ENCODE measurements at places on chromosomes 2 and 18.

DNA sequence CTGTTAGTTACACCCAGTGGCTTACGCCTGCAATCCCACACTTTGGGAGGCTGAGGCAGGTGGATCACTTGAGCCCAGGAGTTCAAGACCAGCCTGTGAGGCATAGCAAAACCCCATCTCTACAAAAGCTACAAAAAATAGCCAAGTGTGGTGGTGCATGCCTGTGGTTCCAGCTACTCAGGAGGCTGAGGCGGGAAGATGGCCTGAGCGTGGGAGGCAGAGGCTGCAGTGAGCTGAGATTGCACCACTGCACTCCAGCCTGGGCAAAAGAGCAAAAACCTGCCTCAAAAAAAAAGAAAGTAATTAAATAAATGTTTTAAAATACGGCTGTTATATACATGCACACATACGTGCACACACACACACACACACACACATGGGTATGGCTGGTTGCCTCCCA, 194.8 kb downstream of the HDAC4 start:
- DNase-seq = no peak

DNA sequence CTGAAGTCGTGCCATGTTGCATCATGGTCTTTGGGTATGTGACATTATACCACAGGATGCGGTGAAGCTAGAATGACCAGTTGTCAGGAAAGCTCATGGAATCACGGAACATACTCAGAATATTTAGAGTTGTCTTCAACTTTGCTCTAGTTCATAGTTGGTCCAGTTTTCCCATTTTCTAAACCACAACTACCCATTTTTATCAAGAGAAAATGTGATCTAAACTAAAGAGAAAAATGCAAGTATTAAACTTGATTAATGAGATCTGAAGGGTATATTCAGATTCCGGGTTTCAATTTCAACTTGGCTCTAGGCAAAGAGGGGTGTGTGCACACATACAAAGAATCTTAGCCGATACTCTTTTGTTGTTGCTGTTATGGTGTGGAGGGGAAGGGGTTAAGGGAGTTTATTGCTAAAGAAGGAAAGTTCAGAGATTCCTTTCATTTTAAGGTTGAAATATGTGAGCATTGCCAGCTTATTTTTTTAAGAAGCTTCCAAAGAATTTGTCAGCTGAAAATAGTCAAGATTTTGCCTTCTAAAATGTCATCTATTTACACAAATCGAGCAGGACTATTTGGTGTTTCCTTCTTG, 516.6 kb upstream of the ZEB2 start:
- DNase-seq = no peak

GRCh38 chr2:155547571-155547970, 785.0 kb downstream of the NR4A2 start:
- DNase-seq = no peak

DNA sequence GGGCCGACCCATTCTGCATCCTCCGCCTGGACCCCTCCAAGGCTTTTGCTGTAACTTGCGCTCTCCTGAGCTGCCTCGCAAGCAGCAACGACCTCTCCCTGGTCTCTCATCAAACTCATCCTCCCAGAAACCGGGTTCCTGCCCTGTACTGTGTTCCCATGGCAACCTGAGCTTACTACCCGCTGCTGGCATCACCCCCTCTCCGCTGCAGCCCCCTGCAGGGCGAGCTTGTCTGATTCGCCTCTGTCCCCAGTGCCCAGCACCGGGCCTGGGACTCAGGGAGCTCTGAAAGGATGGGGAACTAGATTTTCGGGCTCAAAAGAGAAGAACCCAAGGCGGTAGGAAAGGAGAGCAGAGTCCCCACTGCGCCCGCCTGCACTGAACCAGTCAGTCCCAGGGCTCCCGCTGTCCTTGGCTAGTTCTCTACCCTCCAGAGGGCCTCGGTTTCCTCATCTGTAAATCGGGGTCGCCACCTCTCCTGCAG, 463 bp downstream of the HS1BP3 start:
- DNase-seq = peak; percentile 17

- DNase-seq = no peak
Measured at GRCh38 chr2:227817850-227818674, 4.4 kb downstream of the CCL20 start.

- no peak for DNase-seq
Measured at GRCh38 chr2:211416373-211416772, 860.0 kb downstream of the CPS1 start.

GRCh38 chr2:233203060-233203459, 48.4 kb upstream of the ATG16L1 start:
- no peak for DNase-seq

- DNase-seq = no peak
Measured at GRCh38 chr2:189819297-189819704, 35.1 kb downstream of the PMS1 start.

GRCh38 chr18:75433098-75433497, 5.6 kb upstream of the SMIM21 start:
- no peak for DNase-seq

- DNase-seq = no peak
Measured at GRCh38 chr2:134839649-134840048, 1.2 kb downstream of the ACMSD start.

DNA sequence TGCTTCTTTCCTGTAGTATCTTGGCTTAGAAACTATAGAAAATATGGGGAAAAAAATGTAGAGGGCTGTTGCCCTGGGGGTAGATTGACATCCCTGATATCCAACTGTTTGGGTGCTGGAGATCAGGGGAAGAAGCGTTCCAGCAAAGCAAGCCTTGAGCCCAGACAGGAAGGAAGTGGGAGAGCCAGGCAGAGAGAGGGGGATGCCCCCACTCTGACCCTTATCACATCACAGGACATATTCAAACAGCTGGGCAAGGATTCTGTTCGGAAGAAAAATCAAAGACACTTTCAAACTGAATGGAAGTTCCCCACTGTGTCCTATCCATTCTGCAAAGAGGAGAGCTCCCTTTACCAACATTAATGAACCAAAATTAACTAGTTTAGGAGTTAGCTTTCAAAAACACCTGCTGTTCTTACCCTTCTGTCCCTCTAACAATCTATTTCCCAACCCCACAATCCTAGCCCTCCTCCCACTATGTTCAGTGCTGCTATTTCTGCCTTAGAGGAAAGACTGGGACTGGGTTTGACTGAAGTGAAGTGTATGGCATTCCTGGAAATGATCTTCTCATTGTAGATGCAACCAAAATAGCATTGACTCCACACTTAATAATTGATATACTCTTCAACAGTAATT, 16.9 kb upstream of the KCNG3 start:
- no peak for DNase-seq

DNA sequence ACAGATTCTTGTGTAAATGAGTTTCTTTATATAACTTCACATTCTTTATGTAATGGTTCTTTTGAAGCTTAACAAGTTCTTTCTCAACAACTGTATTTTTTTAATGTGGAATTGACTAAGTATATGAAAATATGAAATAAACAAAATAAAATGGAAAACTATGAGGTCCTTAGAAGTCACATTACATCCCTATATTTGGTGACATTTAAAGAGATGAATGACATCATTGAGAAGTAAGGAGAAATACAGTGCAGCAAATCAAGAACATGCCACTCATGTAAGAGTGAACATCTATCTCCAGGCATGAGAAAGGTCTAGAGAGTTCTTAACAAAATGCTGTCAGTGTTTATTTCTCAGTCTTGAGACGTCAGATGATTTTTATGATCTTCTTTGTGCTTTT, 39.0 kb upstream of the AAK1 start:
- DNase-seq = no peak

DNA sequence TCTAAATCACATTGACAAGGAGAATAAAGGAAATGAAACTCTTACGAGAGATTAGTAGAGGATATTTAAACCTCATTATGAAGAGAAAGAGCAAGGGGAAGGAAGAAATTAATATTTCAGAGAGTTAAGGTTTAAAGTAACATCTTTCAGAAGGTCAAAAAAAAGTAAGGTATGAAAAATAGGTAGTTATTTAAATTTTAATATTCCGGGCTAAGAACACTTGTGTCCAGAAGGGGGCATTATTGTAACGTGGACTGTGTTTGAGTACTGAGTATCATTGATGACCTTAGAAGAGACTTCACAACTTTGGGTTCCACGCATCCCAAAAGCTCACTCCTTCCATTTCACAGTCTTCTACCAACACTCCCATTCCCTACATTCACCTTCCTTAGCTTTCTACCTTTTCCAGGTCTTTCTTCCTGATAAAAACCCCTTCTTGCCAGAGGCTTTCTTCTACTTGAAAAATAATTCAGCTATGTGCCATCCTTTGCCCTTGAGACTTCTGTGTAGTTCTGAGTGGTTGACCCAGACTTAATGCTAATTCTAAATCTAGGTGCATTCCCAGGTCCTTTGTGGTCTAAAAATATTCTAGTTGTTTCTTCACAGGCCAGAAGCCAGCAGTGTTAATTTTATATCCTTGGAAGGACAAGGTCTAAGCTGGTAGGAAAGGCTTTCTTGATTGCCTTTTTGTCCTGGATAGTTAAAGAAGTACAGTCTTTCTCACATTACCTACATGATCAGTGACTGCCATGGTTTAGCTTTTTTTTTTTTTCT, 16.5 kb downstream of the DYNC1I2 start:
- DNase-seq = peak; percentile 12

GRCh38 chr2:184444217-184444616, 154.1 kb upstream of the ZNF804A start:
- no peak for DNase-seq

DNA sequence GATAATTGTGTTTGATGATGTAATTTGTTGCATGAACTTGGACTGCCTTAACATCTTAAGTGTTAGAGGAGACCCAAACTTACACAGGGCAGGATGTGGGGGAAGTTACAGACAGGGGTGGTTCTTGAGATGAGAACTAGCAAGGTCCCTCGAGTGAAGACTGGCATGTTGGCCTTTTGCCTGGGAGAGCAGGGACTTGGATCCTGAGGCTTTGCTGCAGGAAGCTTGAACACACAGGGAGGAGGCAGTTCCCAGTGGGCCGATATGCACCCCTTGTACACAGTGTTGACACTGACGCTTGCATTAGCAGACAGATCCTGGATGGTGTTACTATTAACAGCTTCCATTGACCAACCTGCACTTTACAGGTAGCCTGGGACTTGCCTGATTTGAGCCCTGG, 47.5 kb downstream of the CHRNA1 start:
- no peak for DNase-seq

DNA sequence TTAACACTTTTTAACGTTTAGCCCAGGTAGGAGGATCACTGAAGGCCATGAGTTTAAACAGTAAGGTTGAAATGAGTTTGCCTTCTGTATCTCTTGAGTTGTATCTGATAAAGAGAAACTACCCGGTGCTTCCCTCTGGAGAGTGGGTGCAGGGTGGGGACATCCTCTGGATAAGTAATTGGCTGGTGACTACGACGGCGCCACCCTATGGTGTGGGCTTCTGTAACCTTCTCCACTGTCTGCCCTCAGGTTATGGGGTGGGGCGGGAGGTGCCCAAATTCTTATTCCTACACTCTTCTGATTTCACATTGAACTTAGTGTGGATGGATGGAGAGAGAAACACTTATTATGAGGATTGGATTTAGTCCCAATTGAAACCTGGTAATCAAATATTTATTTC, 68.8 kb downstream of the LDLRAD4 start:
- no peak for DNase-seq

DNA sequence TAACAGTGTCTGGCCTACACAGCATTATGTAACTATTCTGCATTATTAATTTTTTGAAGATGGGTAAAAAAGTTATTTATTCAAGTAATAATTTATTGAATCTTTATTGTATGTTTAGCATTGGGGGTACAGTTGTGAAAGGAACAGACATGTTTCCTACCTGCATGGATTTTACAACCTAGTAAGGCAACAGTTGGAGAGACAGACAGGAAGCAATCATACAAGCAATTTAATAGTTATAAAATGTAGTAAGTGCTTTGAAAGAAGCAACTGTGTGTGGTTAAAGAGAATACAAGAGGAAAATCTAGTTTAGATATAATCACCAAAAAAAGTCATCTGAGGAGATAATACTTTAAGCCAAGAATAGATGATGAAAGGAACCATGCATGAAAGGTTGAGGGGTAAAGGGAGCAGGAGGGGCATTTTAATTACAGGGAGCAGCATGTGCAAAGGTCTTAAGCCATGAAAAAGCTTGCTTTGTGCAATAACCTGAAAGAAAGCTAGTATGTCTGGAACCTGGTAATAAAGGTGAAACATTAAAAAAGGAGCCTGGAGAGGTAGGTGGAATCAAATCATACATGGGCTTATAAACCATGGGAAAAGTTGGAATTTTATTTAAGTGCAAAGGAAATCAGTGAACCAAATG, 140.8 kb downstream of the PIK3C3 start:
- no peak for DNase-seq

DNA sequence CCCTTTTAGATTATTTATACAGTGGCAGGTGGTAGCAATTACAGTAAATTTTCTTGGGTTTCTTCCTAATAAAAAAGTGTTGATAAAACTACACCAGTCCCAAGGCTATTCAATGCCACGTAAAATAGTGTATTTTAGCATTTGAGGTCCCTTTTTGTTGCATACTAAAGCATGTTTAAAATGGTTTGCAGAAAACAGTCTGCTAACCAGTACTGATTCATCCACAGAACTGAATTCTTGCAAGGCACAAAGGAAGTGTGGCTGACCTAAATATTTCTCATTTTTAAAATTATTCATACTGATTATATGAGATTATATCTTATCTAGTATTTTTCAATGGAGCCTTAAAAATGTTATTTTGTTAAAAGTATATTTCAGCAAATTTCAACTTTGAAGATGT, 98.1 kb downstream of the SMAD2 start:
- no peak for DNase-seq

- DNase-seq = no peak
Measured at GRCh38 chr2:167191588-167191987, 303.3 kb downstream of the XIRP2 start.

- DNase-seq = no peak
Measured at GRCh38 chr2:176646033-176646615, 376.9 kb downstream of the MTX2 start.

DNA sequence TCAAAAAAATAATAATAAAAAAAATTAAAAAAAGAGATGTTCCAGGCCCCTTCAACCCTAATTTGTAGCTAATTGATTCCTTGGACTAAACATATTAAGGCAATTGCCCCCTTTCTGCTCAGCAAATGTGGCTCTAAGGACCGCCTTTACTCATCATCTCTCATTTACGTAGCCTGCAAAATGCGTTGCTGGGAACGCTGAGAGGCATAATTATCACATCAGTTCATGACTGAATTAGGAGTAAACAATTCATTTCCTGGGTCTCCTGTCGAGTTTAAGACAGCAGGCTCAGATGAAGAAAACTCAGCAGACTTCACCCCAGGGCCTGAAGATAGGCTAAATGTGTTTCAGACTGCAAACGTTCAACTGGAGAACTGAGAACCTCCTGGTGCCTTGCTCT, 413.5 kb downstream of the NBAS start:
- DNase-seq = peak; percentile 63

GRCh38 chr2:113891265-113891959, 1.5 kb downstream of the ACTR3 start:
- DNase-seq = no peak

DNA sequence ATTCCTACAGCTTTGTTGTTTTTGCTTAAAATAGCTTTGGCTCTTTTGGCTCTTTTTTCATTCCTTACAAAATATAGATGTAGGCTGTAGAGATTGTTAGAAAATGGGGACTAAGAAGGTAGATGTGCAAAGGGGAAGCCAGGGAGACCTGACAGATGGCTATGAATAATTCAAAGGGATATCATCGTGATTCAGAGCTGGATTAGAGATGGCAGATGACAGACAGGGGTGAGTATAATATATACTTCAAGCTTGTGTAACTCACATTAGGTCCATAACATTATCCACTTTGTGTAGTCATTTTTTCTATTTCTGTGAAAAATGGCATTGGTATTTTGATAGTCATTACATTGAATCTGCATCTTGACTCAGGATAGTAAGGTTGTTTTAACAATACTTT, 422.9 kb upstream of the ST6GAL2 start:
- DNase-seq = no peak

- DNase-seq = no peak
Measured at GRCh38 chr18:62784966-62785413, 69.6 kb downstream of the PHLPP1 start.
